ENCODE measurements at places on chromosomes 12 and 14. TPM values are rescaled to one million over a fixed set of nuclear protein-coding genes. Genes with fewer than 3 reads are reported as not detected.

The AP4S1 gene
- total RNA-seq, result 15.9 TPM

The SCNN1A gene
- total RNA-seq, result 0.22 TPM

The TMEM52B gene
- not detected for total RNA-seq

The CELA1 gene
- not detected for total RNA-seq

The LBHD2 gene
- not detected for total RNA-seq

The BCL11B gene
- 223 TPM for total RNA-seq

DNA sequence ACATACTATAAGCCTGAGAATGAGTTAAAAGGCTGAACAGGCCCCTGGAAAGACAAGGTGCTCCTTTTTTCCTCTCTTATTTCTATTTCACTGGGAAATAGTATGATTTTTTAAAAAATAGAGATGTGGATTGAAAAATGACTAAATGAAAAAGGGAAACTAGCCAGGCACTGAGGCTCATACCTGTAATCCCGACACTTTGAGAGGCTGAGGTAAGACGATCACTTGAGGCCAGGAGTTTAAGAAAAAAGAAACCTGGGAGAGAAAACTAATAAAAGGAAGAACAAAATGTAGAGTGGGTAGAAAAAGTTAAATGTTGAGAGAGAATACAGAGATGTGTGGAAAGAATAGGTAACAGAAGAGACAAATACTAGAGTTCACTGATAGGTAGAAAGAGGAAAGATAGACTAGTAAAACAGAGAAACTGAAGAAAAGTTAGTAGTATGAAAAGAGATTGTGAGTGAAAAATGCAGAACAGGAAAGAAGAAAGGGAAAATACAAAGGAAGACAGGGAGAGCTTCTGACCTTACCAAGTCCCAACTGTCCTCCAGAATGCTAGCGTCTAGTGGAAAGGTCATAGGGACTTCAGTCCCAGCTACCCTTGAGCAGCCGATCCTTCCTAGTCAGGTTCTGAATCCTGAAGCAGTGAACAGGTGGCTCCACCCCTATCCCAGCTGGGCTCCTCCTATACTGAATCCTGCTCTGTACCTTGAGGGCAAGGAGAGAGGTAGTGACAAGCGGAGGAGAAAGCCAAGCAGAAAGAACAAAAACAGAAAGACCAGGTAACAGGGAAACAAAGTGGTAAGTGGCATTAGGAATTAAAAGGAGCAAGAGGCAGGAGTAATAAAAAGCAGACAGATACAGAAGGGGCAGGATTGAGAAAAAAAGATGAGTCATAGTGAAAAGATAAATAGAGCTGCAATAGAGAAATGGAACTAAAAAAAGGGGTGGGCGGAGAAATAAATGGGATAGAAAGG, 7.3 kb downstream of the TMEM116 start:
- no peak overlapping the region for H3K4me3 ChIP-seq
- H3K27me3 ChIP-seq, result no peaks in the 10 kb centered on the region
- H3K36me3 ChIP-seq, result no peaks in the 10 kb centered on the region
- DNase-seq, result no peak

DNA sequence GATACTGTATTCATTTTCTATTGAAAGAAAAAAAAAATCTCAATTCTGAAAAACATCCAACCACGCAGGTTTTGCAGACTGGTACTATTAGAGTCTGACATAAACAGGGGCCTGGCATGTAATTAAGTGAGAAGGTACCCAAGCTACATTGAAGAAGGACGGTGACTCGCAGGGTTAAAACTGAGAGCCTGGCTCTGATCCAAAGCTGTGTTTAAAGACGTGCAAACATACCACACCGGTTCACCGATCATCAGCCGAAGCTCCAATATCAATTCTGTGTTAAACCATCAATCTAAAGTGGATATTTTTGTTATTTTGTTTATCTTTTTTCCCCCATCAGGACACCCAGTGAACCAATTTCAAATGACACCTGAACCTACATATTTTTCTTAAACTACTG, 108.1 kb upstream of the DIO3 start:
- no peak overlapping the region for H3K4me3 ChIP-seq
- no peaks in the 10 kb centered on the region for H3K4me1 ChIP-seq
- H3K36me3 ChIP-seq, result no peaks in the 10 kb centered on the region
- no peaks in the 10 kb centered on the region for H3K27me3 ChIP-seq

- H3K27me3 ChIP-seq, result no peaks in the 10 kb centered on the region
- H3K27ac ChIP-seq, result no peak overlapping the region
- no peaks in the 10 kb centered on the region for H3K4me1 ChIP-seq
Measured at GRCh38 chr12:69000540-69001243, 67.7 kb upstream of the CPM start.

GRCh38 chr12:130846369-130846768, 7.3 kb upstream of the STX2 start:
- no peak overlapping the region for H3K27ac ChIP-seq
- H3K36me3 ChIP-seq, result no peaks in the 10 kb centered on the region
- H3K27me3 ChIP-seq, result no peaks in the 10 kb centered on the region
- H3K4me1 ChIP-seq, result no peaks in the 10 kb centered on the region

DNA sequence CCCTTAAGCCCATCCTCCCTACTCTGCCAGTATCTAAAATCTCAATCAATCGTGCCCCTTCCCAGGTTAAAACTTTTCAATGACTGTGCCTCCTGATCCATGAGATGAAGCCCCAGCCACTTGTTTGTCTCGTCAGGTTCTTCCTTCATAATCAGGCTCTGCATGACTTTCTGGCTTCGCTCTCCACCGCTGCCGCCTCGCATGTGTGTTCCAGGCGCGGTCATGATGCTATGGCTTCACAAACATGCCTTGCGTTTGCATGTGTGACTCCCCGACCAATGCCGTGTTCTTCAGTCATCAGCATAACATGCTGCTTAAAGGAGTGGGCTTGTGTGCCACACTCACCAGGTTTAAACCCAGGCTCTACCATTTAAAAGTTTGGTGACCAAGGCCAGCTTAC, 5.0 kb upstream of the C1RL start:
- no peak overlapping the region for H3K4me3 ChIP-seq
- peaks cover 6% of the 10 kb centered on the region for H3K4me1 ChIP-seq
- no peak for DNase-seq
- H3K27ac ChIP-seq, result no peak overlapping the region
- peaks cover 6% of the 10 kb centered on the region for H3K36me3 ChIP-seq

GRCh38 chr14:105581551-105582341, 55.4 kb downstream of the TMEM121 start:
- H3K27ac ChIP-seq, result no peak overlapping the region
- H3K4me1 ChIP-seq, result no peaks in the 10 kb centered on the region
- no peaks in the 10 kb centered on the region for H3K27me3 ChIP-seq
- no peak overlapping the region for H3K4me3 ChIP-seq
- no peak for DNase-seq

DNA sequence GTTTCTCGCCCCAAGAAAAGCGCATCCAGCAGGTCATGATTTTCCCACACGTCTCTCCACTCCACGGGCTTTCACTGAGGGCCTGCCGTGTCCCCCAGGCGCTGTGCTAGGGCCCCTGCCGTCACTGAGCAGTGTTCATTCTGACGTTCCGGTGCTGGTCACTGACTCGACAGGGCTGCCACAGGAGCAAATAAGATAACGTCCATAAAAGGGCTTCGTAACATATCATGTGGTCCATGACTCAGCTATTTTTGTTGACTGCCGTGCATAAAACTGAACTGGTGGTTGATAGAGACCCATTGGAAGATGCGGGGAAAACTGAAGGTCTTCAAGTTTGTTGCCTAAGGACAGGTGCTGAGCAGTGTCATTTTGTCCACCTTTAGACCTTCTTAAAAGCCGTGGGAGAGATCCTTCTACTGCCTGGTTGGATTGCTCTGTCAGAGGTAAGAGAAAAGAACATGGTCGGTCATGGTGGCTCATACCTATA, 46.3 kb downstream of the ADGRD1 start:
- no peaks in the 10 kb centered on the region for H3K36me3 ChIP-seq
- no peaks in the 10 kb centered on the region for H3K27me3 ChIP-seq
- no peaks in the 10 kb centered on the region for H3K4me1 ChIP-seq
- H3K27ac ChIP-seq, result no peak overlapping the region

- H3K27me3 ChIP-seq, result no peaks in the 10 kb centered on the region
Measured at GRCh38 chr14:25134184-25134583, 84.2 kb upstream of the STXBP6 start.

GRCh38 chr14:45811155-45811554, 558.2 kb upstream of the MIS18BP1 start:
- no peaks in the 10 kb centered on the region for H3K36me3 ChIP-seq
- H3K27me3 ChIP-seq, result no peaks in the 10 kb centered on the region
- H3K27ac ChIP-seq, result no peak overlapping the region
- no peak overlapping the region for H3K4me3 ChIP-seq
- DNase-seq, result no peak

DNA sequence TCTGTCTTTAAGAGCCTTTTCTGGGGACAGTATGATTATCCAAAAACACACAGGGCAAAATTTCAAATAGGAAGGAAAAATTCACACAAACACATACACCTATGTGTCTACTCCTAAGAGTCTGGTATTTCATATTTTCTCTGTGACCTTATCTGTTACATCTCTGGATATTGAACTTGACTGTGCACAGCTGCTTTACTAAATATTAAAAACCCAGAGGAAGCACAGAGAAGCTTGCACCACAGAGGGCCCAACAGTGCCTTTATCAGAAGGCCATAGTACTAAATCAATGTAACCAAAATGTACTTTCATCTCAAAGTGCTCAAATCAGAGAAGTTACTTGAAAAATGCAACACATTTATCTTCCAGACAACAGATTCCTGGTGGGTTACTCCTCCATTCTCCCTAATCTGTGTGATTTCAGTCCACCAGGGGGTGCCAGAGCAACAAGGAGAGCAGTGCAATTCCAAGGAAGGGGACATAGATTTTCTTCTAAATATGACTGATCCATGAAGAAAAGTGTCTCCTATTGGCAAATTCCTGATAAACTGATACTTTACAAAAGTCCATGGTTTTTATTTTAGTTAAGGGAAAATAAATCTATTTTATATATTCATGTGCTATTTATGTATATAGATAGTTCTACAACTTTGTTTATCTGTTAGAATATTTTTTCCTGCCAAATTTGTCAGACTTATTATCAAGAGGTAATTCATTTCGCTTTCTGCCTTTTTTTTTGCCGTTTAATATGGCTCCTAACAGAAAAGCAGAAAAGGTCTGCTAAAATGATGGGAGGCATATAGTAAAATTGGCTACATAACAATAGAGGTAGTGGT, 617.6 kb downstream of the LRFN5 start:
- no peak overlapping the region for H3K27ac ChIP-seq
- H3K36me3 ChIP-seq, result no peaks in the 10 kb centered on the region
- H3K4me1 ChIP-seq, result no peaks in the 10 kb centered on the region
- no peak for DNase-seq
- no peaks in the 10 kb centered on the region for H3K27me3 ChIP-seq

GRCh38 chr14:55446127-55446736, 5.8 kb upstream of the TBPL2 start:
- H3K4me1 ChIP-seq, result no peaks in the 10 kb centered on the region
- no peaks in the 10 kb centered on the region for H3K27me3 ChIP-seq
- H3K27ac ChIP-seq, result no peak overlapping the region

DNA sequence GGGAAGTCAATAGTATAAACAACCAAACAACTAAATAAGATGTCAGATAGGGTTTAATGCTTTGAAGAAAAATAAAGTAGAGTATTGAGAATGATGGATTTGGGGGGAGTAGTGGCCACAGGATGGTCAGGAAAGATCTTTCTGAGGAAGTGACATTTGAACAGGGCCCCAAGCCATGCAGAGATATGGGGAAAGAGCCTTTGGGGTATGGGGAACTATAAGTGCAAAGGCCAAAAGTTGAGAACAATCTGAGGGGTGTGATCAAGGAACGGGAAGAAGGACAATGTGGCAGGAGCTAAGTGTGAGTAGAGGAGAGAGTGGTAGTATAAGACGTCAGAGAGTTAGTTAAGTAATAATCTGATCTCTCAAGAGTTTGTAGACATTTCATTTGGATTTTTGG, 1.3 kb downstream of the MRPS35 start:
- DNase-seq, result no peak
- H3K36me3 ChIP-seq, result no peaks in the 10 kb centered on the region

- no peak overlapping the region for H3K4me3 ChIP-seq
- H3K4me1 ChIP-seq, result no peaks in the 10 kb centered on the region
- no peaks in the 10 kb centered on the region for H3K27me3 ChIP-seq
- H3K36me3 ChIP-seq, result no peaks in the 10 kb centered on the region
Measured at GRCh38 chr12:46126050-46126727, 135.8 kb upstream of the SCAF11 start.

GRCh38 chr12:76284816-76285750, 63.1 kb downstream of the BBS10 start:
- no peak overlapping the region for H3K4me3 ChIP-seq
- no peaks in the 10 kb centered on the region for H3K36me3 ChIP-seq
- H3K4me1 ChIP-seq, result no peaks in the 10 kb centered on the region
- H3K27ac ChIP-seq, result no peak overlapping the region

GRCh38 chr14:100729982-100730381, 3.3 kb downstream of the DLK1 start:
- no peak overlapping the region for H3K4me3 ChIP-seq
- no peaks in the 10 kb centered on the region for H3K36me3 ChIP-seq
- H3K4me1 ChIP-seq, result no peaks in the 10 kb centered on the region
- no peak for DNase-seq
- no peak overlapping the region for H3K27ac ChIP-seq

- H3K4me1 ChIP-seq, result peaks cover 39% of the 10 kb centered on the region
- H3K27ac ChIP-seq, result peak overlapping the region; percentile 82
- H3K4me3 ChIP-seq, result peak overlapping the region; percentile 61
- no peaks in the 10 kb centered on the region for H3K27me3 ChIP-seq
- no peak for DNase-seq
- H3K36me3 ChIP-seq, result peaks cover 52% of the 10 kb centered on the region
Measured at GRCh38 chr12:6868211-6869048, 1.1 kb downstream of the TPI1 start.

DNA sequence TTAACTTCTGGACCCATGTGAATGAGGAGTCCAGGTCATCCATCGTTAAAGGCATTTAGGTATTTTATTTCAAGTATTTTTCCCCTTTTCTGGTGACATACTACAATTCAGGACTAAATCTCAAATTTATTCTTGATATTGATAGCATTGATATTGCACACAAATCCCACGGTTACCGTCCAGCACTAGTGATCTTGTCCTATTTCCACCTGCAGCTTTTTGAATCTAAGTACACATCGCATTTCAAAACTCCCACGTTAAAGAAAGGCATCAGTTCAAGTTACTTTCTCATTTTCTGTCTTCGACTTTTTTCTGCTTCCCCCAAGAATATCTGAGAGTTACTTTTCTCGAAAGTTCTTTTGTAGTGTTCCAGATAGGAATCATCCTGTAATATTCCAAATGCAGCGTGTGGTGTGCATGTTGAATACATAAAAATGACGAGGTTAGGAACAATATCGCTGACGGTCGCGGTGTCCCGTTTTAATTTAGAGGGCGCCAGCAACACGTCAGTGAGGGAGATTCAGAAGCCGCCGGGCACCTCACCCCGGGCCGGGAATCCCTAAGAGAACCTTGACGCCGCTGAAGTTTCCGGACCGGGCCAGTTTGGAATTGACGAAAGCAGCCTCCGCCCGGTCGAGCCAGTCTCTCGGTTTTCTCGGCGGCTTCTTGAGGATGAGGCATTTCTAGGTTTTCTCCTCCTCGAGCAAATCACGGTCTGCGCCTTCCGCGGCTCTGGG, 569 bp upstream of the RGS6 start:
- H3K4me3 ChIP-seq, result no peak overlapping the region
- no peaks in the 10 kb centered on the region for H3K4me1 ChIP-seq
- H3K27me3 ChIP-seq, result peaks cover 3% of the 10 kb centered on the region

Data from naive thymus-derived CD4-positive, alpha-beta T cell (primary cell).